Right lung (tissue), 10 donors: ENCODE measurements at places on chromosomes 5 and 9. TPM values are rescaled to one million over a fixed set of nuclear protein-coding genes. Genes with fewer than 3 reads are reported as not detected.

DNA sequence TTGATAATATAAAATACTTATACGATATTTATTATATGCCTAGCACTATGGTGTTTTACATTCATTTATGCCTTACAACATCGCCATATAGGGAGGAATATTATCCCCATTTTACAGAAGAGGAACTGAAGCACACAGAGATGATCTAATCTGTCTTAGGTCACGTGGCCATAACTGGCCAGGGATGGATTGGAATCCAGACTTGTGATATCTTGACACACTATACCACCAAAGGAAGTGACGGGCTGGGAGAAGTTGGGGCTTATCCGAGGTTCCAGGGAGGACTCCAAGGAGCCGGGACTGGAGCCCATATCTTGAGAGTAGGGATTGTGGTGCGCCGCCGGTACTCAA is 129.8 kb downstream of the TMEM174 start:
- DNase-seq: no peak

DNA sequence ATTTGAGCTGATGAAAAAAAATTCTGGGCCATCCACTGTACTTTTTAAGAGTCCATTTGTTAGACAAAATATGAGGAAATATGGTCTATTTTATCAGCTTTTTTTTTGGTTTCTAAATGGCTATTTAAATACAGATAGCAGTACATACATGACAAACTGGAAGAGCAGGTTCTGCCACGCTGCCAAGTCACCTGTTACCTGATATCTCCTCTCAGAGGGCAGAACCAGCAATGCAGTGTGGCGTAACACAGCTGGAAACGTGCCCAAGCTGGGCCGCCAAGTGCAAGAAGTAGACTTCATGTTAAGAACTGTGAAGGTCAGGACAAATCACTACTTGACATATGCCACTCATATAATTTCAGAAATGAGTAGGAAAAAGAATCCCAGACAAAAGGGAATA is 8.1 kb downstream of the MCIDAS start:
- peak; percentile 78 for DNase-seq

- no peak for DNase-seq
Measured at GRCh38 chr9:87701931-87702421, 23.9 kb upstream of the CTSL start.

- DNase-seq: no peak
Measured at GRCh38 chr5:61719124-61719523, 387.1 kb downstream of the ZSWIM6 start.

- no peak for DNase-seq
Measured at GRCh38 chr5:6508931-6509330, 60.3 kb downstream of the UBE2QL1 start.

DNA sequence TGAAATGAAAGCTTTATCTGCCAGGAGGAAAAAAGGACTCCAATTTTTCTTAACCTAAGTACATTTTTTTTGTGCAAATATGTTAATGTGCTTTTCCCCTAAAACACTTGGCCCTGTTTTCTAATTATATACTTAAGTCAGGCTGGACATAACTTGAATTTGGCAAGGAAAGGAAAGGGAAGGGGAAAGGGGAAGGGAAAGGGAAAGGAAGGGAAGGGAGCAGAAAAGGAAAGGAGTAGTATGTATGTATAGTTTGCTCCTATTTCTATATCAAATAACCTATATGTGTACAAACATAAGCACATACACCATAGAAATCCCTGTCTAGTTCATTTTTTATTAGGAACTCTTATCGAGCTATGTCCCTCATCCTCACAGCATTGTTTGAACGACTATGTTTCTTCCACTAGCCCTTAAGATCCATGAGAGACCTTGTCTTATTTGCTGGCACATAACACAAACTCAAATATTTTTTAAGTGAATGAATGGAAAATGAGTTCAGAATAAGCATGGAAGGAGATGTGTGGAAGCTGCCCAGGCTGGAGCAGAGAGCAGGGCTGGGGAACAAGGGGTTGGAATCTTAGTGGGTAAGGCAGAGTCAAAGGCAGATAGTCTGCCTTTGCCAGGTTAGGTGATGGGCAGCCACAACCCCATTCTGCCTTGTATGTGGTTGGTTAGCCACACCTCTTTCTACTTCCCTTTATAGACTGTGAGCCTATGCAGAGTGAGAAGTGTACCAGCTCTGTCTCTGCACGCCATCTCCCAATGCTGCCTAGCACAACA is 70.0 kb downstream of the KLHL3 start:
- no peak for DNase-seq

PCDHA12 gene
- polyA plus RNA-seq: 0.09 TPM

GRCh38 chr5:54793468-54794134 is 191.8 kb downstream of the ESM1 start:
- no peak for DNase-seq

STPG3 gene
- polyA plus RNA-seq: 0.26 TPM

GRCh38 chr9:121976751-121977150 is 116.4 kb downstream of the TTLL11 start:
- DNase-seq: no peak

- no peak for DNase-seq
Measured at GRCh38 chr5:14147210-14147609, 4.1 kb downstream of the TRIO start.

DNA sequence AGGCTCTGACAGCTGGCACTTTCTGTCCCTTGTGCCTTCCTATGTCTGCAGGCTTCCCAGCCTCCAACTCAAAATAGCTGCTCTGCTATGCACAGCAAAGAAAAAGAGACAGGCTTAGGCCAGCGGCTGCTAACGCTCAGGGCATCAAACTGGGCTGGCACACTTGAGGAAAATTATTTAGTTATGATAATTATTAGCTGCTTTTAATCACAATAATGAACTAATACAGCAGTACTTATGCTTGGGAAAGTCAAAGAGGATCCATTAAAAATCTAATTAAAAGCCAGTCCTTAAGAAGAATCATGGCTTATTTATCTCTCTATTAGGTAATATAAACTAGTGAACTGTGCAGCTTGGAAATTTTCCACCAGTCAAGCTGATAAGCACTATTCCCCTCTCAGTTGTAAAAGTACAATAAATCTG is 233.2 kb downstream of the SLIT3 start:
- peak; percentile 69 for DNase-seq

DNA sequence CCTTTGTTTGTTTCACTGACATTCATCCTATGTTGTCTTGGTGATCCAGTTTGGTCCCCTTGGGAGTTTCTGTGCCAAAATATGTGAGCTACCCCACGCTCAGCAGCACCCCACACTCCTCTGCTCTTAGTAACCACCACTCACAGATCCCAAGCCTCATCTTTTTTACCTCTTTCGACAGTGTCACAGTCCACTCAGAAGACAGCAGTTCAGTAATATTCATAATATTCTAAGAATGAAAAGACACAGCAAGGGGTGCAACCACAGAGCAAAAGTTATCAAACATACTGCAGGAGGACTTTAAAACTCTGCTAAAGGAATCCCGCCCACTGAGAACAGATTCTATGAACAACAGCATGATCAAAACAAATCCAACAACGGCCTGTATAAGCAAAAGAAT is 28.2 kb downstream of the RNF130 start:
- no peak for DNase-seq

GRCh38 chr5:111061618-111062017 is 9.9 kb upstream of the TSLP start:
- DNase-seq: no peak

DNA sequence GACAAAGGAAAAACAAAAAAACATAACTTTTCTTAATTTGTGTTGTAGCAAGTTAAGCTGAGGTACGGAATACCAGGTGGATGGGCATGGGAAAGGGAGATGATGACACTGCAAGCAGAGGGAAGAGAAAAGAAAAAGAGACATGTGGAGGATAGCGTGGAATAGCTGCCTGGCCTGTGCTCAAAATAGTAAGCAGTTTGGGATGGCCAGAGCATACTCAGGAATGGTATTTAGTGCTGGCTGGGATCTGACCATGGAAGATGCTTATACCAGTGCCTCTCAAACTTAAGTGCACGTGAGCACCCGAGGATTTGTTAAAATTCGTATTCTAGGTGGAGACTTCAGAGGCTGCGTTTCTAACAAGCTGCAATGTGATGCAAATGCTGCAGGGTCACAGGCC is 41.3 kb downstream of the LNPEP start:
- no peak for DNase-seq

ELAVL2 gene
- 1.1 TPM for polyA plus RNA-seq

ADAMTS6 gene
- polyA plus RNA-seq: 22.8 TPM
